ENCODE measurements at places on chromosomes 13 and 19. TPM values are rescaled to one million over a fixed set of nuclear protein-coding genes. Genes with fewer than 3 reads are reported as not detected.

The AMER2 gene
- not detected for total RNA-seq

The LGALS14 gene
- not detected for total RNA-seq

DNA sequence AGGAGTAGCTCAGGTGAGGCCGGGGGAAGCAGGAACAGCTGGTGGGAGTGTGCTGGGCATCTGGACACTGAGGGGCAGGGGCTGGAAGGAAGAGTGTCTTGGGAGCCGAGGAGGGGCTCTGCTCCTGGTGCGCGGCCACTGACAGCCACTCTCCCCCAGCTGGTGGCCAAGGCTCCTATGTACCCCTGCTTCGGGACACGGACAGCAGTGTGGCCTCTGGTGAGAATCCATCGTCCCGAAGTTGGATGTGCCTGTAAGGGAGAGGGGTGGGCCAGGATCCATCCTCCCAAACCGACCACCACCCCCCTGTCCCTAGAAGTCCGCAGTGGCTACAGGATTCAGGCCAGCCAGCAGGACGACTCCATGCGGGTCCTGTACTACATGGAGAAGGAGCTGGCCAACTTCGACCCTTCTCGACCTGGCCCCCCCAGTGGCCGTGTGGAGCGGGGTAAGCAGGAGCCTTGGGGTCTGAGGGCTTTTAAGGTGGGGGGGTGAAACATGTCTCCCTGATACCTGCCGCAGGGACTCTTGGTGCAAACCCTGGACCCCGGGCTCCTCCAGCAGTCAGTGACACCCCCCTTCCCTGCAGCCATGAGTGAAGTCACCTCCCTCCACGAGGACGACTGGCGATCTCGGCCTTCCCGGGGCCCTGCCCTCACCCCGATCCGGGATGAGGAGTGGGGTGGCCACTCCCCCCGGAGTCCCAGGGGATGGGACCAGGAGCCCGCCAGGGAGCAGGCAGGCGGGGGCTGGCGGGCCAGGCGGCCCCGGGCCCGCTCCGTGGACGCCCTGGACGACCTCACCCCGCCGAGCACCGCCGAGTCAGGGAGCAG is 2.0 kb upstream of the USF2 start:
- DNase-seq, result no peak

The ACP7 gene
- 0.22 TPM for total RNA-seq

The ZNF578 gene
- total RNA-seq, result 3.8 TPM

DNA sequence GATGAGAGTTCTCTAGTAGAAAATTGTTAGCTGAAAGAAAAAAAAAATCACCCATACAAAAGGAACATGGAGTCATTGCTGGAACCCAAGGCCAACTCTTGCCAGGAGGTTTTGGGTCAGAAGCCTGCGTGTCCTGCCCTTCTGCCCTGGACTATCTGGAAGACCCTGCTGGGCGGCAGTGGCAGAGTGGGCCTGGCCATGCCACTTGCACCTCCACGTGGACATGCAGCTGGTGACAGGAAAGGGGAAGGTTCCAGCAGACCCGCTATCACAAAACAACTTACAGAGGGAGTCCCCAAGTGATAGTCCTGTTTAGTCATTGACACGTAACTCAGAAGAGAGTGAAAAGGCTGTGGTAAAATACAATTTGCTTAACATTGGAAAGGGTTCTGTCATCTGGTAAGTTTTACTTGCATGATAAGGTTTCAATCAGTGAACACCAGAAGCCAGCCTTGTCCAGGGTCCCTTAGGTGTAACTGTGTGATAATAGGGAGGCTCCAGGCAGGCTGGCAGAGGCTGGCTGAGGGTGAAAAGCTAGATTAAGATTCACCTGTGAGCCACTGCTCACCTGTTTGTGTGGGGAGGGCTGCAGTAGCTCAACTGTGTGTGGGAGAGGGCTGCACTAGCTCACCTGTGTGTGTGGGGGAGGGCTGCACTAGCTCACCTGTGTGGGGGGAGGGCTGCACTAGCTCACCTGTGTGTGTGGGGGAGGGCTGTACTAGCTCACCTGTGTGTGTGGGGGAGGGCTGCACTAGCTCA is 47.8 kb downstream of the COL4A2 start:
- no peak for DNase-seq

DNA sequence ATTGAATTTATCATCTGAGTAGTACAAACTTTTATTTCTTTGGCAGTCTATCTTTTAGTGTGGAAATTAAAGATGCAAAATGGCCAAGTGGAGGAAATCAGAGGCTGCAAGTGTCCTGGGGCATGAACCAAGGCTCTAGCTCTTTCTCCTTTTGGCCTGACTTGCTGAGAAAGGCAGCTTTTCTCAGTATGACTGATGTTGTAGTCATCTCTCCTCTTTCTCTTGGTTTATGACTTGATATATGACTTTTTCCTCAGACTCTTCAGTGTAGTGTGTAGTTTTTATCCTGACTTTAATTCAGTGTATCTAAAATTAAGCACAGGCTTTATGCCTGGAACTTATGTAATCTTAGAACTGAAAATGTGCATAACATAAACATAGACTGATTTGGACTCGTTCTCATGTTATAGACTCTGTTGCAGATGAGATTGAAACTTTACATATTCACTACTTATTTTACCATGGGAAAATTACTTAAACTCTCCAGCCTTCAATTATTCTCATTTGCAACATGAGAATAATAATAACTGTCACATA is 65.7 kb downstream of the SLITRK5 start:
- no peak for DNase-seq

The ZNF177 gene
- 20.9 TPM for total RNA-seq

GRCh38 chr19:49844138-49845095 is 6.5 kb upstream of the PTOV1 start:
- no peak for DNase-seq

The CCL25 gene
- total RNA-seq, result 1.2 TPM

- no peak for DNase-seq
These were observed 1.2 kb upstream of the EFNA2 start for GRCh38 chr19:1284293-1284978.

DNA sequence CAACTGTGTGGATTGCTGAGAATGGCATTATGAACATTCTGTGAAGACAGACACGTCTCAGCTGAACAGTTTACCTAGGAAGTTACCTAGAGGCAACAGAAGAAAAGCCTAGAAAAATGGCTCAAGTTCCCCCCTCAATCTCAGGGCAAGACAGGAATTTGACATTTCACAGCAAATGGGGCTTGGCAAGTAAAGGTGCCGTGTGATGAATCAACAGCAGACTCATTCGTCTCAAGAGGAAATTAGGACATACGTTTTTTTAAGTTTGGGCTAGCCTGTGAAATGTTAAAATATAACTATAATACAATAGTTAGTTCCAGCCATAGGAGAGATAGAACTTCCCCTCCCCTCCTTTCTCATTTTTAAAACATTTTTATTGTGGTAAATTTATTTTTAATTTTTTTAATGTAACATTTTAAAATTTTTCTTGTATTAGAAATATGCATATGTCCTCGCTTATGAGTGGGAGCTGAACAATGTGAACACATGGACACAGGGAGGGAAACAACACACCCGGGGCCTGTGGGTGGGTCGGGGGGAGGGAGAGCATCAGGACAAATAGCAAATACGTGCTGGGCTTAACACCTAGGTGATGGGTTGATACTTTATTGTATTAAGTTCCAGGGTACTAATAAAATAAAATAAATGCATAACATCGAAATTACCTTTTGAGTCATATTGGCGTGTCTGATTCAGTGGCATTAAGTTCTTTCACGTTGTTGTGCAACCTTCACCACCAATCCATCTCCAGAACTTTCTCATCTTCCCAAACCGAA is 116.0 kb downstream of the COL4A2 start:
- DNase-seq, result no peak

GRCh38 chr19:15297416-15298224 is 34.7 kb downstream of the BRD4 start:
- DNase-seq, result no peak

The B3GNT8 gene
- total RNA-seq, result not detected

DNA sequence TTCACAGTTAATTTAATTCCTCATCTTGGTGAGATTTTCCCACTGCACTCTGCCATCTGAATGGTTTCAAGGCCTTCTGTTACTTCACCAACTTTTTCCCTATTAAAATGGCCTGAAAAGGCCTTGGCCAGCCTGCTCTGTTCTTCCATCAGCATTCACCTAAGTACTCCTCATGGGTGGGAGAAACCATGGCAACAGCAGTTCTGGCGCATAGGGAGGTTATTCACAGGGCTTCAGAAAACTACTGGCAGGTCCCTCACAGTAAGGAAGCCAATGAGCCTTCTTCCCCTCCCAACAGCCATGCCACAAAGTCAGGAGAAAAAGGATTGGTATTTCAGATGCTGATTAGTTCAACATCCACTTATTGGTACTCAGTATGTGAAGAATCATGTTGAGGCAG is 17.2 kb upstream of the GJB2 start:
- no peak for DNase-seq

- no peak for DNase-seq
These were observed 79.6 kb downstream of the LACC1 start for GRCh38 chr13:43959291-43959690.

- DNase-seq, result no peak
These were observed 2166.4 kb downstream of the PCDH9 start for GRCh38 chr13:65063753-65064152.

GRCh38 chr13:110528371-110528770 is 33.2 kb downstream of the RAB20 start:
- DNase-seq, result no peak

DNA sequence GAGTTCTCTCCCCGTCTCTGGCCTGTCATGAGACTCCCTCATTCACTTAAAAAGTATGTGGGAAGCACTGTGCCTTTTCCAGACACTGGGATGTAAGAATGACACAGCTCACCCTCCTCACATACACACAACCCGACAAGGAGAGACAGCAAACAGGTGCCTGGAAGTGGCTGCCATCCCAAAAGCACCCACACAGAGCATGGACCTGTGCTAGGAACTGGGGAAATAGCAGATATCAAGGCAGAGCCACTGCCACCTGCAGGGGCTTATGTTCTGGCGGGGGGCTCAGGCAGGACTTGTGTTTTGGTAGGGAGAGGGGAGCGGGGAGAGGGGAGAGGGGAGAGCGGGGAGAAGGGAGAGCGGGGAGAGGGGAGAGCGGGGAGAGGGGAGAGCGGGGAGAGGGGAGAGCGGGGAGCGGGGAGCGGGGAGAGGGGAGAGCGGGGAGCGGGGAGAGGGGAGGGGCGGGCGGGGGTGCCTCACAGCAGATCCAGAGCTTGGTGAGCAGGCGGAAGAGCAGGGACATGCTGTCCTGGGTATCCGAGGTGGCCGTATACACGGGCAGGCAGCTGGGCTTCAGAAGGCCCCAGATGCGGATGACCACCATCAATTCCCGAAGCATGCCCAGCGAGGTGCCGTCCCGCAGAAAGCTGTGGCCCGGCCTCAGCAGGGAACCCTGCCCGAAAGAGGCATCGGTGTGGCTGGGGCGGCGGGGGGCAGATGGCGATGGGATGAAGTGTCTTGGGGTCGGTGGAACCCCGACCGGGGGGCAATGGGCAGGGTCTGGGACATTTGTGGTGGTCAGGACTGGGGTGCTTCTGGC is 12.2 kb downstream of the CFD start:
- DNase-seq, result peak; percentile 75

DNA sequence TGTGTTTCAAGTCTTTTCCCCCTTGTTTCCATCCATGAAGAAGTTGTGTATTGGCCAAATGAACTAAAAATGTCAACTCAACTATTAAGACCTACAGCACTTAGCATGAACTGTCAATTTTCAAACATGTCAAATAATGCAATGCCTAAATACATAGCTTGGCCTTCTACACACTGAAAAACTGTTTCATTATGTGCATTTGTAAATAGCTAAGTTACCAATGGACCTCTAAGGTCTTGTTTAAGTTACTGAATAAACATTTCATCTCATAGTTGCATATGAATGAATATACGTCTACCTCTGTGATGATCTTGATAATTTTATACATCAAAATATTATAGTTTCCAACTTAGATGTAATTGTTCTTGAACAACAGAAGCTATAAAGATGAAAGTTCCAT is 744.5 kb downstream of the EFNB2 start:
- no peak for DNase-seq

DNA sequence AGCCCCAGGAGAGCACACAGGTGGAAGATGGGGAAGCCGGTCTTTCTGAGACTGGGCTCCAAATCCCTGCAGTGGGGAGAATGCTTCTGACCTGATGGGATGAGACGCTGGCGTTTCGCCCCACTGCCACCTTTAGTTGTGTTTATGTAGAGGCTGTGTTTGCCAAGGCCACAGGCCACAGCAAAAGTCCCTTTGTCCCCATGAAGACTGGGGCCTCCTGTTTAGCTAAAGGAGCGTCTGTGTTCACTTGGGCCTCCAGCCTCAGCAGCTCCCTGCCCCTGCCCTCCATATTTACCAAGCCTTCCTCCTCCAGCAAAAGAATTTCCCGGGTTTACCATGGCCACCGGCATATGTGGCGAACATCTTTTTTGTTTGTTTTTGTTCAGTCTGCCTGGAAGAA is 10.4 kb upstream of the KLK14 start:
- DNase-seq, result no peak

The NLRP7 gene
- total RNA-seq, result not detected

GRCh38 chr13:29137016-29137415 is 316.9 kb downstream of the MTUS2 start:
- no peak for DNase-seq

DNA sequence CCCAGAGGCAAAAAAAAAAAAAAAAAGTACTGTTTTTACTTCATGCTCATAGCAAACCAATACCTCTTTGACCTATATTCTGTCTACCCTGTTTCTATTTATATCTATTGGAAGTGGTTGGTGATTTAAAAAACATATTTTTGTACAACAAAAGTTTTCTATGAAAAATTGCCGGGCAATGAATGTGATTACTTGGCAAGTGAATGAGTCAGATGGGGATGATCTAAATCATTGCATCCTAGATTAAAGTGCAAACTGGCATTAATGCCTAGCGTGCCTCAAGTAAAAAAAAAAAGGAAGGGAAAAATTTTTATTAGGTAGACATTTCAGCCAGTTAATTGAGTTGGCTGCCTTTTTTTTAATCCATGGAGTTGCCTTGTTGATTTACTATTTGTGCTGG is 500.6 kb downstream of the KCTD12 start:
- no peak for DNase-seq

- DNase-seq, result no peak
These were observed 40.3 kb upstream of the USPL1 start for GRCh38 chr13:30577401-30577852.

The GIPR gene
- total RNA-seq, result not detected

DNA sequence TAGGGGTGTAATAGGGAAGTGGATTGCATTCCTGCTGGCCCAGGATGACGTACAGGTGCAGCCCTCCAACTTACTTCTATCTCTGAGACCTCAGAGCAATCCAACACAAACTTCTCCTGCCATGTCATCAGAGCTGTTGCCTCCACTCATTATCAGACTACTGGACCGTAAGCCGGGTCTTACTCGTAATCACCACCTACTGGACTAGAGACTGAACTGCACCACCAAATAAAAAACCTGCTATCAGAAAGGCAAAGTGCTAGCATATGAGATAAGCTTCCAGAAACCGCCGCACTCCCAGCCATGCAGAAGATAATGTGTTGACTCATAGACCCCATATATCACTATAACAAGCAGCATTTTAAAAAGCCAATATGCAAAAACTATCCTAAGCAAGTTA is 102.0 kb downstream of the SLITRK1 start:
- DNase-seq, result peak; percentile 39
